ENCODE measurements at places on chromosomes 4 and X.

GRCh38 chr4:138773321-138773720 is 242.3 kb upstream of the NOCT start:
- DNase-seq: no peak

- DNase-seq: no peak
Observed at GRCh38 chrX:48489296-48489695, 13.3 kb downstream of the FTSJ1 start.

DNA sequence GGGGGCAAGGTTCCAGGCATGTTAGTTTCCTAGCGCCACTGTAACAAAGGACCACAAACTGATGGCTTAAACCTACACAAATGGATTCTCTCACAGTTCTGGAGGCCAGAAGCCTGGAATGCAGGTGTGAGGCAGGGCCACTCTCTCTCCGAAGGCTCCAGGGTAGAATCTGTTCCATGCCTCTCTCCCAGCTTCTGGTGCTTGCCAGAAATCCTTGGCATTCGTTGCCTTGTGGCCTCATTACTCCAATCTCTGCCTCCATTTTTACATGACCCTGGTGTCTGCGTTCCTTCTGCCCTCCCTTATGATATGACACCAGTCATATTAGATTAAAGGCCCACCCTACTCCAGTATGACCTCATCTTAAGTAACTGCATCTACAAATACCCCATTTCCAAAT is 39.6 kb downstream of the CLDN34 start:
- no peak for DNase-seq

GRCh38 chrX:148915474-148915873 is 415.1 kb downstream of the AFF2 start:
- no peak for DNase-seq

DNA sequence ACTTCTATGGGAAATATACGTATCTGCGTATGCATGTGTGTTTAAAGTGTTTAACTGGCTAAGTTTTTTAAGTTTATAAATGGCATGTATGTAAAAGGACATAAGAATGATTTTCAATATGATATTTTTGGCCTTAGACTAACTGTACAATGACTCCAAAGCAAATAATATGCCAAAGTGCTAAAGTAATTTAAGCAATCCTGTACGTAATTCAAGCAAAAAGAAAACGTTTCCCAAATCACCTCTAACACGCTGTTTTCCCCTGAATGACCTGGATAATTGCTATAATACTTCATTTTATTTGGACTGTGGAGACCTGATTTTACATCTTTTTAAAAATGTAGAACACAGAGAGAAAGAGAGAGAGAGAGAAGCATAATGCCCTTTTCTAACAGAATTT is 183.0 kb upstream of the HAND2 start:
- no peak for DNase-seq

- no peak for DNase-seq
Observed at GRCh38 chr4:181476508-181476890, 766.7 kb upstream of the TENM3 start.

DNA sequence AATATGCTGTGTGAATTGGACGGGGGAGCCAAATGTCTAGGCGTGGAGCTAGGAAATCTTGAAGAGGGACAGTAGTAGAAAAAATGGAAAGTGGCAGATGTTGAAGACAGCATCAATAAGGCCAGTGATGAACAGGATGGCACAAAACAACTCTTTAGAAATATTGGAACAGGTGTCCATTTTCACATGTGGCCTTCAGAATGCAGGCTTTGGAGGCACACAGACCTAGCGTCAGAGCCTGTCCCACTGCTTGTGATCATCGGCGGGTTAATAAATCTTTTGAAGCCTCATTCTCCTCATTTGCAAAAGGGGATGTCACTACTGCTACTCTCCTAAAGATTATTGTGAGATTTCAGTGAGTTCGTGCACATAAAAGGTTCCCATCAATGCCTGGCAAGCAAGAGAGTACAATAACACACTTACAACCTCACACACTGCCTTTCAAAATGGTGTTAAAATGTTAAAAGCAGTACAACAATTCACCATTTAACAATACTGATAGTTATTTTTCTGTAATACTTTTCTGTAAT is 2.4 kb downstream of the PDLIM3 start:
- DNase-seq: no peak

- DNase-seq: no peak
Observed at GRCh38 chrX:41412261-41413081, 34.7 kb upstream of the NYX start.

- no peak for DNase-seq
Observed at GRCh38 chrX:19954335-19955096, 36.3 kb downstream of the BCLAF3 start.
